ENCODE measurements at places on chromosomes 7 and 10.

DNA sequence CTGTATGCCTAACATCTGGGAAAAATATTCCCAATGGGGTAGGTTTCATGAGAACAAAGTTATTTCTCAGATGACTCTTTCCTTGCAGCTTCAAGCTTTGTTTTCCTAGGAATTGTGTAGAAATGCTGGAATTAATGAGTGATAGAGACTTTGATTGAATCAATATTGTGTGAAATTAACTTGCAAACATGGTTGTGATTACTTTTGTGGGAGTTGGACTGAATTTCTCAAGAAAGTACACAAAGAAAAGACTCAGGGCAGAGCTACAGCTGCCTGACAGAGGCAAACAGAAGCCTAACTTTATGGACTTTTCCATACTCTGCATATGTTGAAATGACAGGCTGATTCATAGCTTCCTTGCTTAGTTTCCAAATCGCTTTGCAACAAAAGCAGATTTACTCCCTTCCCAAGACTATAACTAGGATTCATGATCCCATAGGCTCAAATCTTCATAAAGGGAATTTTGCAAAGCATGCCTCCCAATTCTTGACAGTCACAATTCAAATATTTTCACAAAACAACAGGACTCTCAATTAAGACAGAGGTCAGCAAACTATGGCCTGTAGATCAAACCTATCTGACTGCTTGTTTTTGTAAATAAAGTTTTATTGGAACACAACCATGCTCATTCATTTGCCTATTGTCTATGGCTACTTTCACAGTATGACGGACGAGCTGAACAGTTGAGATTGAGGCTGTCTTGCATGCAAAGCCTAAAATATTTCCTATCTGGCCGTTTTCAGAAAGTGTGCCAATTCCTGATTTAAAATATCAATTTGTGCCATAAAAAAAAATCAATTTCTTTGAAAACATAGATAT is 27.6 kb downstream of the NRP1 start:
- no peak for DNase-seq

DNA sequence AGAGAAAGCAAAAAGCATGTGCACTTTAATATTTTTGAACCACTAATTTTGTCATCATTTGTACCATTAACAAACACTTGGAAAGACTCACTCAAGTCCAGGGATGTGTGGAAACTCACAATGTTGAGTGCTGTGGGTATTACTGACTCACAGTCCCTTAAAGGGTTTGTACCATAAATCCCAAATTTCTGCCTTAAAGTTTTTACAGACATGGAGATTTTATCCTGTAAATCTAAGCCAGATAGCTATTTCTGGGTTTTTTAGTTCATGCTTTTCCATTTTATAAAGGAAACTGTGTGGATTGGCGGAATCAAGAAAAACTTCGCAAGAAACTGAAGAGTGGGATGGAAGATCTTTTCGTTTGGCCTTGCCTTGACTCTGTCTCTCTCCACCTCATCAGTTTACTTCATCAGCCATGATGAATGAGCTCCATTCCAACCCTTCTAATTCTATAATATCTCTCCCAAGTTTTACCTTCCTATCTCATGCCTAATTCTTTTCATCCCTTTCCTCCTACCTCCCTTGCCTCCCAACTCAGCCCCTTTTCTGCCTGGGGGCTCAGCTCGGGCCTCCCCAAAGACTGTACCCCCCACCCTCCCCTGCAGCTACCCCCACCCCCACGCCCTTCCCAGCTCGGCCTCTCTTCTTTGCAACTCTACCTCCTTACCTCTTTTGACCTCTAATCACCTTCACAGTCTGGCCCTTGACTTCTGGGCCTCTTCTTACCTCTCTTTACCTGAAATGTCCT is 218.5 kb upstream of the MKLN1 start:
- no peak for DNase-seq

GRCh38 chr7:140310337-140311002 is 87.9 kb downstream of the SLC37A3 start:
- no peak for DNase-seq

GRCh38 chr10:61456095-61456789 is 3.1 kb upstream of the TMEM26 start:
- no peak for DNase-seq

GRCh38 chr10:58776568-58777318 is 264.1 kb downstream of the BICC1 start:
- DNase-seq: no peak

DNA sequence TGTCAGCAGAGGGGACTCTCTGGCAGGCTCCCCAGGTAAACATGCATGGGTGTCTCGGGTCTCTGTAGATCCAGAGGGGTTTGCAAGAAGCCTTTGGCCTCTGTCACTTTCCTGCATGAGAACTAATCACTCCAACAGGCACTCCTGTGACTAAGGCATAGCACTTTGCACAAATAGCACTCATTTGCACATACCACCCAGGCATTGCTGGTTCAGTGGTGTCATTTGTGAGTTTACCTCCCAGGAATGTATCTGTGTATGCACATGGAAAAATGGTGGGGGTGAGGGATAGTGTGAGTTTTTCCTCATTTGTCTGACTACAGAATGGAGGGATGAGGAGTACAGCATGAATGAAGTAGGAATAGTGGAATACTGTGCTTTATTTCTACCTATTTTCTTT is 39.5 kb downstream of the CNNM1 start:
- DNase-seq: no peak

- no peak for DNase-seq
These were observed 16.0 kb upstream of the TMEM168 start for GRCh38 chr7:112806156-112806555.

DNA sequence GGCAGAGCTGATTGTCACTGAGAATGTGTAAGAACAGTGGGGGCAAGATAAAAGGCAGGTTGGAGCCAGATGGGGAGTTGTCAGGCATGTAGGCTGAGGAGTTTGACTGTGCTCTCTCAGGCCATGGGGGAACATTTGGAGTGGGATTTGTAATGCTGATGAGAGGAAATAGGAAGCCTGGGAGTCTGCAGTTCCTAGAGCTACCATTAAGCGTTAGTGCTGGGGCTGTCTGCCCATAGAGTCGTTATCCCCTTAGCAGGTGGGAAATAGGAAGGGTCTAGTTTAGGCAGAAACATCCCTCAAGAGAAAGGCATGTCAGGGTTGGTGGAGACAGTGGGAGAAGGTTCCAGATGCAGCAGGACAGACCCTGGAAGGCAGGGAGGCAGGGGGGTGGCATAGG is 75.5 kb downstream of the RPS24 start:
- no peak for DNase-seq

DNA sequence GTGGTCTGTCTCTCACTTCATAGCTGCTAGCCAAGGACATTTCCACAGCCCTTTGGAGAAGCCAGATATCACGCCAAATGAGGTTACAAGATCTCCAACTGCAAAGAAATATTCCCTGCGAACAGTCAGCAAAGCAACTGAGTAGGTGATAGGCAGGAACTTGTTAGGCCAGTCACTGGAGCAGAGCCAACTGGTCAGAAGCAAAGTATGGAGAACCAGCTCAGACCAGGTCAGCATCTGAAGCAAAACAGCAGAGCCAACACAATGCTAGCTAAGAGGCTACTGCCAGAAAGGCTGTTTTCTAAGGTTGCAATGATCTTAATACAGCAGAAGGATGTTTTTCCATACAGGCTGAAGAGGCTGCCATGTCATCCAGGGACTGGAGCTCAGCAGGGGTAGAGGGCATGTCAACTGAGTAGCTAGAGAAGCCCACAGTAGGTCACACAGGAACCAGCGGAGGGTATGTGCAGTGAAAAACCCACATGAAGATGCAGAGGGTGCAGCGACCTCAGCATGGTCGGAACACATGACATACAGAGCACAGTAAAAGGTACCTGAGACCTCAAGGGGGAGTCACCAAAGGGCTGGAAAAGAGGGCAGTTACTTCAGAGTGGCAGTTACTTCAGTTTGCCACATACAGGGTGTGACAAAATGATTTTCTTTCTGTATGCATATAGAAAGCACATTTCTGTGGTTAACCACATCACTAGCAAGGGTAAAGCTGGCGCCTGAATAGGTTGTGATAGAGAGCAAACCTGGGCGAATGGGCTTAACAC is 8.9 kb downstream of the SEC31B start:
- no peak for DNase-seq

DNA sequence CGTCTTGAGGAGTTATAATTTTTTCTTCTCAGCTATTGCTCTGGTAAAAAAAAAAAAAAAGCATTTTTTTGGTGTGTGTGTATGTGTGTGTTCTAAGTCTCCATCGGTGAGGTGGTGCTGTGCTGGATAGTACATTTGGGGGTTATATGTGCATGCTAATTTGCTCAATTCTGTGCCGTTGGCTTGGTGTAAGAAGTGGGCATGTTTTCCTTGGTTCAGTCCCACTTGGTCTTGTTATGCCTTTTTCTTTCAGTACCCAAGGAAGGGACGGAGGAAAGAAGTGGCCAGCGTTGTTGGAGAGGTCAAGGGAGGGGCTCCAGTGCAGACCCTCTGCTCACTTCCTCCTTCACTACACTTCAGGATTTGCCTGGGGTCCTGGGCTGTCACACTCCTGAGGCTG is 20.4 kb downstream of the LRMDA start:
- no peak for DNase-seq

- DNase-seq: no peak
These were observed 1.1 kb upstream of the CDH23 start for GRCh38 chr10:71395621-71396020.

DNA sequence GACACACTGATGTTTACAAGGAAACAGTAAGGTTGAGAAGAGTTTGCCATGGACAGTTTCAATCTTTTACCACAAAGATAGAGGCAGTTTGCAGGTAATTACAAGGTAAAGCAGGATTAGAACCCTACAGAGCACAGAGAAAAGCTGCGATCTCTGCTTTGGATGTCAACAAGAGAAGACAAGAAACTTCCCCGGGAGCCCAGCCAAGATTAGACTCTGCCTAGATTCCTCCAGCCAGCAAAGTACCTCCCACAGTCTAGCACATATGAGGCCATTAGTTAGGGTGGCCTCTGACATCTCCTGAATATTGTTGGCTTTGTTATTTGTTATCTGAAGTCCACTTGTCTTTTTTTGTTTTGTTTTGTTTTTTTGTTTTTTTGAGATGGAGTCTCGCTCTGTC is 178.1 kb downstream of the CALN1 start:
- no peak for DNase-seq

DNA sequence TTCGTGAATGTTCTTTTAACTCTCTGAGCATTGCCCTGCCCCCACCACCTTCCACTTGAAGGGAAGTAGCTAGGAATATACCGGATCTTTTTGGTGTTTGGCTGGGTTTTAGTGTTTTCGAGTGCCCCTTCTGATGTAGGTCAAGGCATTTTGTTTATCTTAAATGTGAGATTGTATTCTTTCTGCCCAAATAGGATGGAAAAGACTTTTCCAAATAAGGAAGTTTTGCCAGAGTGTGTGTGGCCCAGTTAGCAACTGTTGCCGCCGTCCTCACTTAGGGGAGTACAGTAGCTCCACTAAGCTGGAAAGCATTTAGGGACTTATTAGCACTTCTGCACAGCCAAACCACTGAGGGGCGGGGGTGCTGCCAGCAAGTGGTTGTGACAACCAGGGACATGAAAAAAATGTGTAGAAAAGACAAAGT is 29.8 kb upstream of the VCL start:
- no peak for DNase-seq

All from NCI-H2081 (cell line).